EH (cell line): ENCODE measurements at places on chromosomes 3 and 15.

GRCh38 chr3:66449411-66449974 lies 51.3 kb downstream of the LRIG1 start:
- DNase-seq = no peak

- peak; percentile 63 for DNase-seq
These were observed 605.9 kb downstream of the ROBO1 start for GRCh38 chr3:79161941-79162340.

GRCh38 chr15:55742927-55743728 lies at the start of gene PRTG:
Gene PRTG (minus strand): TSS chr15:55743152. CDS start chr15:55742931, 221 bp downstream.
- peak; percentile 70 for DNase-seq

DNA sequence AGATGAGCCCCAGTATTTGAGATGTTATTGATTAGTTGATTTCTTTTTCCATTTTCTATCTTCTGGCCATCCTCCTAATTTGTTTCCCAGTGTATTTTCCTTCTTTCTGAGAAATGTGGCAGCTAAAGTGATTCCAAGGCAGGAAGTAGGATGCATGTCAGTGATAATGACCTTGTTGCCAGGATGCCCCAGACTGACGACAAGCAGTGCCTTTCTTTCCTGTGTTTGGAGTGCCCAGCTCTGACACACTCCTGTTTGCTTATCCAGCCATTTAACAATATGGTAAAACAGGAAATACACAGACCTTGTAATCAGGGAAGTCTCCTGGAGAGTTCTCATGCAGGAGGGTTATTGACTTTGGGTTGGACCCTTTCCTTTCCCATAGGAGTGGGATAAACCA lies 20.4 kb downstream of the TMOD2 start:
- DNase-seq = no peak

DNA sequence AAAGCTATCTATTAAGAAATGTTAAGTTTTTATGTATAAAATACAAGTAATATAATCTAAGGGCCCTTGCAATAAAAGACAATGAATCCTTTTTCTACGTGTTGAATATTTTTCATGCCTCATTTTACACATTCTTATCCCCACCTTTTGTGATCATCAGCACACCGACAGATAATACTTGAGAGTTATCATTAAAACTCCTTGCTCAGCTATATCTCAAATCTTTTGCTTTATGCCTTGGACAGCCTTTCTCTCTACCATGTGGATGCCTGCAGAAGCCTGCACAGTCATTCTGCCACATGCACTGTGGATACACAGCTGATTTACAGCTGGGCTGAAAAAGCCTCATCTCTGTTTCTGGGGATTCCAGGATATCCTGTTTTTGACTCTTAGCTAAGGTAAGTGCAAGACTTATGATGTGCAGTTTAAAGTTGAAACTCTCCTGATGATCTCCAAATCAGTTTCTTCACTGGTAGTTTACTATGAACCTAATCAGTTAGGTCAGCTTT lies 1565.1 kb downstream of the SI start:
- no peak for DNase-seq

- DNase-seq = no peak
These were observed 5.8 kb downstream of the CALML4 start for GRCh38 chr15:68199340-68199739.

DNA sequence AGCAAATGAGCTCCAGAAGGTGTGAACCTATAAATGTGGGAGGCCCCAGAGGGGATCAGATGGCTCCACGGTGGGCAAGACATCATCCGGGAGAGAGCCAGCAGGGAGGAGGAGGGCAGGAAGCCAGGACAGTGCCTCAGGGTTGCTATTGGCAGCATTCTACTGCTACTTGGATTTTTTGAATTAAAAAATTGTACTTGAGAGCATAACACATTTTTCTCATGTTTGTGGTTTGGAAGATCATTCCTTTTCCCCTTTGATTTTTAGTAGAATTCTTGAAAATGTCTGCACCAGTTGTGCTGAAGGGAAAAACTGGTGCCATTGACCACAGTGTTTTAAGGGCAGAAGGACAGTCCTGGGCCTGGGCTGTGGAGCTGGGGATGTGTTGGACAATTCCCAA lies 59.2 kb downstream of the LYZL4 start:
- DNase-seq = peak; percentile 59

GRCh38 chr3:86244905-86245304 lies 746.0 kb downstream of the VGLL3 start:
- DNase-seq = no peak
